ENCODE measurements at places on chromosomes 3 and 15.

GRCh38 chr3:145767909-145768308 lies 393.1 kb downstream of the PLOD2 start:
- no peak for DNase-seq

DNA sequence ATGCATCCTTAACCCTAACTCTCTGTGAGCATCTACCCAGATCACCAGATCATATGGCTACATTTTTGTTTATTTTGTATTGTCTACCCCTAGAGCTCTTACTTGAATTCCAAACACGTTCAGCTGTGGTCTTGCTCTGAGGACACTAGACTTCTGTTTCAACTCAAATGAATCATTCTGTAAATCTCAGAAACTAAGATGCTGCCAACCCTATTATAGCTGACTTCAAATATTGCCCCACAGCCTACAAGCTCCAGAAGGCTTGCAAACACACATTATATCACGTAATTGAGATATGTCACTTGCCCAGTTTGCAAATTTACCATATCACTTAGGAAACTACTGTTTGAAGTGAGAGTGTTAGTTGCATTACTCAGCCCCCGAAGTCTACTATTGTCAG lies 426.2 kb upstream of the ARL6 start:
- DNase-seq, result no peak

- DNase-seq, result no peak
Observed at GRCh38 chr3:35070088-35070487, 569.2 kb upstream of the ARPP21 start.

DNA sequence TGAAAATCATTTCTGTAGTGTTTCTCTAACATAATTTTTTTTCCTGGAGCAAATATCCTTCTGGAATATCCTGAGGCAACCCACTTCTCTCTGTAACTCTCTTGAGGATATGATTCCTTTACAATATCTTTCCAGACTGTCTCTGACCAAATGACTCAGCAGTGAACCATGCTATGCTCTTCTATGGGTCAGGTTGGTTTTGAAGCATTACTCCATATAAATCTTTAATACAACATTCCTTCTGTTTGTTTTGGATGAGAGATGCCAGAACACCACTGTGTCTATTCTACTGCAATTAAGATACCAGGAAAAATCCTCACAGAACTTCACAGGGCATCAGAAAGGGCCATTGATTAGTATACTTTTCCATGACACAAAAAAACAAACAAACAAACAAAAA lies 626.4 kb upstream of the ZNF385D start:
- no peak for DNase-seq
